ENCODE measurements at places on chromosomes 7 and 10.

- no peak for DNase-seq
These were observed 124.9 kb upstream of the HABP2 start for GRCh38 chr10:113427811-113428558.

DNA sequence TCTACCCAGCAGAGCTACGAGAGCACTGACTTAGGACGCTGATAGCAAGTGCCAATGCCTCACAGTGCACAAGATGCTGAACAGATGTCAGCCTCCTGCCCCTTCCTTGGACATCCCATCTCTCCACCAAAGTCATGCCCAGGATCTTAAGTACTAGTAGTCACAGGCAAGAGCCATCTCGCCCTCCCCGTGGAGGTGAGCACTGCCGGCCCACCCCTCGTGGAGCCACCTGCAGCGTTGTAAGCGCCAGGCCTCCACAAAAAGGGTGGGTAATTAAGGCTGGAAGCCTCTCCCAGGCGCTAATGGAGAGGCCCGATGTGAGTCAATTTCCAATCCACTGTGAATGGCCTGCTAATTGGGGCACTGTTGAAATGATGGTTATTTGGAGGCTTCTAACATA, 156.2 kb downstream of the GRID1 start:
- DNase-seq, result no peak

DNA sequence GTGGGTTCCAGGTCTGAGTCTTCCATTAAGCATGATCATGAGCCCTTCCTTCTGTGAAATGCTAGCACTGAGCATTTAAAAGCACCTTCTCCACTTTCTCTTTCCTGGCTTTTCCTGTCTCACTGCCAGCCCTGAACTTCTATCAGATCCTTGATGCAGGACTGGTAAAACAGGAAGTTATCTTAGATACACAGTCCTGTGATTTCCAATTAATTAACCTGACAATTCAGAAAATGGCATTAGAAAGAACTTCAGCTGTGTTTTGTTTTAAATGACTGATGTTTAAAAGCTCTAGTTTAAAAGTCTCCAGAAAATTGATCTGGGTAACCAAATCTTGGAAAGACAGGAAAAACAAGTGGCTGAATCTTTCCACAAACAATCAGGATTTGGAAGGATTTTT, 79.0 kb upstream of the MACROH2A2 start:
- DNase-seq, result no peak

- no peak for DNase-seq
These were observed 67.0 kb downstream of the CTBP2 start for GRCh38 chr10:125093199-125093973.

- no peak for DNase-seq
These were observed 382.6 kb upstream of the AKR1E2 start for GRCh38 chr10:4443419-4443818.

DNA sequence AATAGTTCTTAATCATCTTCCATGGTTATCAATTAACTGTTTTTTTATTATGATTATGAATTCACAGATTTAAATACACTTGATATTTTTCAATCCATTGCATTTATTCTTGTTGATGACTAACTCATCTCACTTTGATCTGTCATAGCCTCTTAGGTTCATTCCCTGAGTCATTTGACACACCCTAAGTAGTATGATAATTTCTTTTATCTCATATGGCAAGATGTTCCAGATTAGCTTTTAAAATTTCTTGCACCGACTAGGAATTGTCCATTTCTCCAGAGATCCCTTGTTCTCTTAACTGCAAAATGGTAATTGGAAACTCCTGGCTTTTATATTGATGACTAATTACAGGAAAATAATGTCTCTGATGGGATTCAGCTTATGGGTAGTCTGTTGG, 87.6 kb upstream of the CCDC6 start:
- DNase-seq, result no peak

- no peak for DNase-seq
These were observed 108.0 kb downstream of the MKI67 start for GRCh38 chr10:128018236-128018635.

DNA sequence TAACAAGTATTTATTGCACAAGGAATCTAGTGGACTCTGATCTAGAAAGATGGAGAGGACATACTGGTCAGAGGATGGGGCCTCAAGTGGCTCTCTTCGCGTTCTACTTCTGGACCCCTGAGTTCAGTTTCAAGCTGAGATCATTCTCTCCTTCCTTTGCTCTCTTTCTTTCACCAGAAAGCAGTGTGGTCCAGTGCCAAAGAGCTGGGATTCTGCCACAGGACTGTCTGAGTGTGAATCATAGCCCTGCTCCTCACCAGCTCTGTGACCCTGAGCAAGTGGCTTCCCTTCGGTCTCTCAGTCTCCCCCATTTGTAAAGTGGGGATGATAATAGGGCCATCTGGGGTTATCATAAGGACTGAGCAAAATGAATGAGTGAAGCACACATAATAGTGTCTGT, 715.2 kb downstream of the SUGCT start:
- DNase-seq, result no peak

- no peak for DNase-seq
These were observed 880.2 kb upstream of the AUTS2 start for GRCh38 chr7:68718097-68718551.

GRCh38 chr10:104527013-104527412, 114.1 kb upstream of the SORCS3 start:
- DNase-seq, result no peak

Data from activated T-cell treated with anti-CD3 and anti-CD28 coated beads for 1 hour (primary cell).